NCI-H2081 (cell line): ENCODE measurements at places on chromosomes 1 and 21.

DNA sequence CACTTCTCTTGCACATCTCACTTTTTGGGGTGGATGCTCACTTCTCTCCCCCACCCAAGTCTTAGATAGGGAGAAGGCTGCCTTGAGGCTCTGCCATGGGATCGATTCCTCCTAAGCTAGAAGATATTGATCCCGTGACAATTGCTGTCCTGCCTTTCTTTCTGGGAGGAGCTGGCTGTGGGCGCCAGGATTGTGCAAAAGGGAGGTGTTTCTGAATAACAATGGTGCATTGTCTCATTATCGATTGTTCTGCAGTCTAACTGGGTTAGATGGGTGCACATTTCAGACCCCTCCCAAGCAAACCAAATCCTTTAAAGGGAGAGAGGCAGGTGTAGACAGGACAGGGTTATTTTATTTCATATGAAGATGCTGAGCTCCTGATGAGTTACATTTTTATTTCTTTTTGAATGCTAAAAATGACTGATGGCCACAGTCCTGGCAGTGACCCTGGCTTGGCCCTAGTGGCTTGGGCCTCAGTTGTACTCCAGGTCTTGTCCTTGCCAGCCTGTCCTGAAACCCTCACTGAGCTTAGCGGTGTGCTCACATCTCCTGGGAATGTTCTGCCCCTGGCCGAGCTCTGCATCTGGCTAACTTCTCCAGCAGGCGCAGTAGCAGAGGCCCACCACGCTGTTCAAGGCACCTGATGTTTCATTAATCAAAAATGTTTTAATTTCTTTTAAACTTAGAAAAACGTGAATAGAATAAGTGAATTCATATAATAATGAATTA lies 99.0 kb upstream of the KAZN start:
- DNase-seq: no peak

GRCh38 chr1:47686731-47687630 lies 249.1 kb downstream of the FOXD2 start:
- DNase-seq: no peak

GRCh38 chr1:161737625-161738024 lies 12.0 kb upstream of the DUSP12 start:
- DNase-seq: no peak

- peak; percentile 82 for DNase-seq
These were observed at the start of gene ZBTB8A for GRCh38 chr1:32538887-32539583. Gene ZBTB8A (plus strand): TSS chr1:32539427. CDS start chr1:32592932, 53,505 bp downstream.

DNA sequence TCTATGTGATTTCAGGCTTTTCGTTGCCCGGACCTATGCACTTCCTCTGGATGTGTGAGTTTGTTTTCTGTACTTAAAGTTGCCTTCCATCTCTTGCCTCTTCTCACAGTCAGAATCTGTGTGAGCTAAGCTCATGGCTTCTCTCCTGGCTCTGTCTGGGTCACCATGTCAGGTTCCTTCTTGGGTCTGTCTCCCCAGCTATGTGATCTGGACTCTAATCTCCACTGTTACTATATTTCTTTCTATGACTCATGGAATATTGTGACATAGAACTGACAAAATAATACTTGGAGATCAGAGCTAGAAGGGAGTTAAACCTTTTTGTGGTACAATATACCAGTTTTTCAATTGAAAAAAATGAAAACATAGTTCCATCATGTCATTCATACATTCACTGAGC lies 172.7 kb upstream of the FGGY start:
- DNase-seq: no peak

- no peak for DNase-seq
These were observed 12.8 kb downstream of the CAP1 start for GRCh38 chr1:40053138-40053887.

DNA sequence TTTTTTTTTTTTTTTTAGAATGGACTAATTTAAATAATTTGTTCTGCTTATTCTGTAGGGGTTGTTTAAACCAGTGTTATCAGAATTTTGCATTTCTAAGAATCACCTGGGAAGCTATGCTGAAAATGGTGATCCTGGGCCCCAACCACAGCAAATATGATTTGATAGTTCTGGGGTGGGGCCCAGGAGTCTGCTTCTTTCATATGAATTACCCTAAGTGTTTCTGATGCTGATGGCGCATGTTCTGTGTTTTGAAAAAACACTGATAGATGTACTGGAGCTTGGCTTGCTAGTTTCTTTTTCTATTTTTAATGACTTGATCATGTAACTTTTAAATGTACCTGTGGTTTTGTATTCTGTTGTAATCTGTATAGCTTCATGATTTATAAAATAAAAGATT lies 89.3 kb downstream of the CDC14A start:
- DNase-seq: no peak

DNA sequence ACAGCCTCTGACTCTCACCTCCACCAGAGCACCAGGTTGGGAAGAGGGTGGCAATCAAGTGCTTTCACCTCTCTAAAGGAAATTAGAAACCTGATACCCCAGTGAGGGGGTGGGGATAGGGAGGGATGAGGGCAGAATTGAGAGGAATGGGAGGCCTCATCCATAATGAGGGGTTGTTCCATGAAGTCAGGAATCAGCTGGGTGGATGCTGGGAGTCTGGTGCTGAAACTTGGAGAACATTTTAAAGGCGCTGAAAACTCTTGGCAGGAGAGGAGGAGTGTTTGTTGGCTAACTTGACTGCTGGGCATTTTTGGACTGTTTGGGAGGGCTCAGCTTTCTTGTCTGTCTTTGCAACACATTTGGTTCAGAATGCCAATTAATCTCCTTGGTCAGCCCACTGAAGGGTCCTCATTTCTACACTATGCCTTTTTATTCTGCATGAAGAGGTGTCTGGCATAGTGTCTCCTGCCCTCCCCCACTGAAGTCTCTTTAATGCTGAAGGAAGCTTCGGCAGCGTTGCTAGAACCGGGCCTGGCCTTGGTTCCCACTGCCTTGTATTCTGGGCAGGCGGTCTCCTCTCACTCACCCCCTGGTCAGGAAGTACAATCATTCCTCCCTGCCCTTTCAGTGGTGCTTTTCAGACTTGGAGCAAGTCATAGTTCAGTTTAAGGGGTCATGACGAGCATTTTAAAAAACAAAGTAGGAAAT lies 2.2 kb downstream of the PHGDH start:
- no peak for DNase-seq

GRCh38 chr21:23789864-23790263 lies 1817.4 kb downstream of the MRPL39 start:
- no peak for DNase-seq

GRCh38 chr1:173410794-173411236 lies 66.3 kb upstream of the PRDX6 start:
- no peak for DNase-seq

DNA sequence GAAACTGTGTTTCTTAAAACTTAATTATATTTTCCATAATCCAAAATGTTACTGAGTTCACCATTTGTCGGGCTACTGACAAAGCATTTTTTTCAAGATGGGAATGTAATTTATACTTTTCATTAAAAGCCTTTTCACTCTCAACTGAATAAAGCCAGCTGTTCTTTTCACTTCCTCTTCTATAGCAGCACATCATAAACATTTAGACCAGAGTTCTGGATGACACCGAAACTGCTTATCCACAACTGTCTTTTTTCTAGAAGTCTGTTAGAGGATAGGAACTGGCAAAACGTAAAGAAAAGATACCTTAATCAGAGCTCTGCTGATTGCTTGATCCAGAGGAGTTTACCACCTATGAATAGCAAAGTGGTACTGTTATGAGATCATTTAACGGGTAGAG lies 594.7 kb downstream of the ADGRL2 start:
- no peak for DNase-seq

- peak; percentile 42 for DNase-seq
These were observed 2.6 kb upstream of the SAMD13 start for GRCh38 chr1:84298684-84299535.

GRCh38 chr1:59413327-59413720 lies 116.4 kb downstream of the FGGY start:
- no peak for DNase-seq

DNA sequence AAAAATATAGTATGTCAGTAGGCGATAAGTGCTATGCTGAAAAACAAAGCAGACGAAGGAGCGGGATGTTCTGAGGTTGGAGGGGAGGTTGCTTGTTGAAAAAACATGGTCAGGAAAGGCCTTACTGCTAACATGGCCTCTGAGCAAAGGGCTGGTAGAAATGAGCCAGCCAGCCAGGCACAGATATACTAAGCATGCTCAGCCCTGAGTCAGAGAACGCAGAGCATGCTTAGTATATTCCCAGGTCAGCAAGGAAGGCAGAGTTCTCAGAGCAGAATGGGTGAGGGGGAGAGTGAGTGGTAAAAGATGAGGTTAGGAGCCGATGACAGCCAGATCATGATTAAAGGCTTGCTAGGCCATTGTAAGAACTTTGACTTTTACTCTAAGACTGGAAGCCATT lies 36.7 kb downstream of the ZBTB40 start:
- no peak for DNase-seq

GRCh38 chr1:162070094-162070748 lies 730 bp downstream of the NOS1AP start:
- peak; percentile 65 for DNase-seq

GRCh38 chr1:19738076-19738475 lies 61.6 kb downstream of the TMCO4 start:
- no peak for DNase-seq

DNA sequence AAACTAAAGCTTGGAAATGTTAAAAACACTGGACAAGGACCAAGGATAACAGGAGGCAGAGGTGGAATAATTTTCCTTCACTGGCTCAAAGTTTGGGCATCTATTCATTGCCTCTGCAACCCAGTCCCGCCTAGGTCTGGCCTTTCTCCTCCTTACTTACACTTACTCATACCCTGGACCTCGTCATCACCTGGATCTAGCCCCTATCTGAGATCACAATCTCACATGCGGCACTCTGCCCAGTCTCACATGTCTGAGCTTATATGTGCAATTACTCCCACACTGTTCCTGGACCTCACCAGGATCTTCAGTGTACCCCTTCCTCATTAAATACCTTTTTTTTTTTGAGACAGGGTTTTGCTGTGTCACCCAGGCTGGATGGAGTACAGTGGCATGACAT lies 37.6 kb downstream of the NVL start:
- no peak for DNase-seq

GRCh38 chr1:226492426-226493137 lies 56.0 kb upstream of the STUM start:
- no peak for DNase-seq

DNA sequence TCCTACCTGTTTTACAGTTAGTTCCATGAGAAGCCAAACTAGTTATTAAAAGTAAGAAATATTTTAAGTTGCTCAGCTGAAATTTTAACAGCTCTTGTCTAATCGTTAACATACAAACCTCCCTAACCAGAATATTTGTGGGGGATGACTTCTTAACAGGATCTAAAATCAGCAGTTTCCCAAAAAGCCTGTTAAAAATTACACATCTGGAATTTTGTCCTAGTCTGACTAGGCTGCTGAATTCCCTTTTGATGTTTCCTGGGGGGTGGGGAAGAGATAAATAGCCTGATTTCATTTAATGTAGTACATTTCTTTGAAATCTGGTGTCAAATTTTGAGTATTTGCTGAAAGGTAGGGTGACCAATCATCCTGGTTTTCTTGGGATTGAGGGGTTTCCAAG lies 78.8 kb upstream of the ARHGAP29 start:
- no peak for DNase-seq

- DNase-seq: no peak
These were observed 52.0 kb downstream of the ZNHIT6 start for GRCh38 chr1:85656256-85656655.

DNA sequence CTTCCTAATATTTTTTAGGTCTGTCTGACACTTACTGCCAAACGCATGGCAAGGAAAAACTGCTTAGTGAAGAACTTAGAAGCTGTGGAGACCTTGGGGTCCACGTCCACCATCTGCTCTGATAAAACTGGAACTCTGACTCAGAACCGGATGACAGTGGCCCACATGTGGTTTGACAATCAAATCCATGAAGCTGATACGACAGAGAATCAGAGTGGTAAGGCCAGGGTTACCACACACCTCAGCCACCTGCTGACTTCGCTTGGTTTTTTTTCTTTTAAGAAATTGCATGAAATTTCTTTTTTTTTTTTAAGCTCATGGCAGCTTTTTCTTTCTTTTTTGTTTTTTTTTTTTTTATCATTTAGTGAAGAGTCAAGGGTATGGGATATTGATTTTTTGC lies 17.2 kb downstream of the ATP1A1 start:
- DNase-seq: no peak

- DNase-seq: no peak
These were observed 1.0 kb upstream of the KCNC4 start for GRCh38 chr1:110208916-110209645.

GRCh38 chr1:204359131-204359473 lies 627 bp downstream of the PLEKHA6 start:
- no peak for DNase-seq

GRCh38 chr1:155858800-155859233 lies 550 bp upstream of the SYT11 start:
- DNase-seq: no peak

- no peak for DNase-seq
These were observed 62.7 kb downstream of the PRDM2 start for GRCh38 chr1:13762642-13763041.

GRCh38 chr1:54439550-54440223 lies 33.5 kb upstream of the SSBP3 start:
- DNase-seq: no peak

GRCh38 chr1:172203135-172203823 lies 217.2 kb upstream of the C1orf105 start:
- peak; percentile 54 for DNase-seq

DNA sequence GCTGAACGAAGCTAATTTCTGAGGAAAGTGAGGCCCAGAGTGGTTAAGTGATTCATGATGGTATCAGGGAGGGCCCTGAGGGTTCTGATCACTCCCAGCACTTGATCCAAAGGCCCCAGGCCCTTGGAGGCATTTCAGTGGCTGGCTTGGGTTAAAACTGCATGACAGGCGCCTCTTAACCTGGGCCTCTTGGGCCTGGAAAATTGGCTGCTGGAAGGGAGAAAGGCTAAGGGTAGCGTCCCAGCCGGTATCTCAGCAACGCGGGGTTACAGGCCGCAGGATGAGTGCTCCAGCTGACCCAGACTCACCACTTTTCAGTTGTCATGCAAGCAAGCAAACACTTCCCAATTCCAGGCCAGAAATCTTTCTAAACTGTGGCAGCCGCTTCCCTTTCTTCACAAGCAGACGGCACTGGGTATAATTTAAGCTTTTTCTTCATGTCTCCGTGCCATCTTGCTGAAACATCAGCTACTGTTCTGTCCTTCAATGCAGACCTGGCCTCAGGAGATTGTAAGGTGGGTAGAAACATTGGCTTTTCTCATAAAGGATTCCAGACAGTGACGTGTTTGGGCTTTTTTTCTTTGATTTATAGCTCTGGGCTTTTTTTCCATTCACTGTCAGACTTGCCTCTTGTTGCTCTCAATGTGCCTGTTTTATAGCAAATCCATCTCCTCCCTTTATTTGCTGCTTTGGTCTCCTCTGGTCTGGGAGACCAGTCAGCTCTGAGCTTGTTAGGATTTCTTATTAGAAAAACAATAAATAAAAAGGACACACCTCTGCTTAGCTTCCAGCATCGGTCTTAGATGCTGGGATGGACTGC lies 229.1 kb downstream of the KCNJ6 start:
- no peak for DNase-seq
